ENCODE measurements at places on chromosomes 5 and 9. TPM values are rescaled to one million over a fixed set of nuclear protein-coding genes. Genes with fewer than 3 reads are reported as not detected.
A peak's percentile ranks its signal among the peaks of the same experiment; 100 is the strongest.

Gene MSMP
- polyA plus RNA-seq, result not detected

- DNase-seq, result no peak
These were observed 42.5 kb downstream of the SAXO1 start for GRCh38 chr9:18990494-18990893.

Gene MARCHF11
- not detected for polyA plus RNA-seq

Gene PITX1
- 16.7 TPM for polyA plus RNA-seq

GRCh38 chr9:99866398-99866797, 40.1 kb upstream of the STX17 start:
- no peak for DNase-seq

Gene PSAT1
- polyA plus RNA-seq, result 200 TPM

Gene SKP1
- polyA plus RNA-seq, result 955 TPM

Gene CDH10
- polyA plus RNA-seq, result 0.63 TPM

Gene SLC35A4
- polyA plus RNA-seq, result 62.1 TPM

DNA sequence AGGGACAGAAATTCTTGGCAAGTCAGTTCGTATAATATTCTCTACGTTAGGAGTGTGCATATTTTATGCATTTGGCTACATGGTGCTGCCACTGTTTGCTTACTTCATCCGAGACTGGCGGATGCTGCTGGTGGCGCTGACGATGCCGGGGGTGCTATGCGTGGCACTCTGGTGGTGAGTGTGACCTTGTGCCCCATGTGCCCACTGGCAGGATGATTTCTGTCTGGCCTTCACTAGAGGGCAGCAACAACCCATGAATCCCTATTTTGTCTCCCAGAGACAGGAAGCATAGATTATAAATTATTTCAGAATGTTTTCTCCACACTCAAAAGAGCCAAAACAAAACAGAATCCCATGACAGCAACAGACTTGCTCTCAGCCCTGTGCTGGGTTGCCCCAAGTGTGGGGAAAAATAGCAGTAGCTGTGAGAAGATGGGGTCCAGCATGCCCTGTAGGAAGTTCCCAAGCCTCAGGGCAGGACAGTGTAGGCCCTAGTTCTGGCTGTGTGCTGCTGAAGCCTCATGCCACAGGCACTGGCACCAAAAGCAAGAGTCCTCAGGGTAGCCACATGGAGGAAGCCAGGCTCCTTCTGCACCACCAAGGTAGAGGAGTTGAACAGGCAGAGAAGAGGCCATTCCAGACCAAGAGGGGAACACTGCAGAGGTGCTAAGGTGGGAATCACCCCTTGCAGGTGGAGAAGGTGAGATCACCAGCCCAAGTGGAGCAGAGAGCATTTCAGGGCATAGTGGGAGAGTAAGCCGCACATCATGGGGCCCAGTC, 16.0 kb downstream of the SLC22A5 start:
- DNase-seq, result peak; percentile 89

- no peak for DNase-seq
These were observed 242.0 kb downstream of the AUH start for GRCh38 chr9:91119679-91120078.

- no peak for DNase-seq
These were observed 14.2 kb upstream of the LVRN start for GRCh38 chr5:115948091-115948534.

DNA sequence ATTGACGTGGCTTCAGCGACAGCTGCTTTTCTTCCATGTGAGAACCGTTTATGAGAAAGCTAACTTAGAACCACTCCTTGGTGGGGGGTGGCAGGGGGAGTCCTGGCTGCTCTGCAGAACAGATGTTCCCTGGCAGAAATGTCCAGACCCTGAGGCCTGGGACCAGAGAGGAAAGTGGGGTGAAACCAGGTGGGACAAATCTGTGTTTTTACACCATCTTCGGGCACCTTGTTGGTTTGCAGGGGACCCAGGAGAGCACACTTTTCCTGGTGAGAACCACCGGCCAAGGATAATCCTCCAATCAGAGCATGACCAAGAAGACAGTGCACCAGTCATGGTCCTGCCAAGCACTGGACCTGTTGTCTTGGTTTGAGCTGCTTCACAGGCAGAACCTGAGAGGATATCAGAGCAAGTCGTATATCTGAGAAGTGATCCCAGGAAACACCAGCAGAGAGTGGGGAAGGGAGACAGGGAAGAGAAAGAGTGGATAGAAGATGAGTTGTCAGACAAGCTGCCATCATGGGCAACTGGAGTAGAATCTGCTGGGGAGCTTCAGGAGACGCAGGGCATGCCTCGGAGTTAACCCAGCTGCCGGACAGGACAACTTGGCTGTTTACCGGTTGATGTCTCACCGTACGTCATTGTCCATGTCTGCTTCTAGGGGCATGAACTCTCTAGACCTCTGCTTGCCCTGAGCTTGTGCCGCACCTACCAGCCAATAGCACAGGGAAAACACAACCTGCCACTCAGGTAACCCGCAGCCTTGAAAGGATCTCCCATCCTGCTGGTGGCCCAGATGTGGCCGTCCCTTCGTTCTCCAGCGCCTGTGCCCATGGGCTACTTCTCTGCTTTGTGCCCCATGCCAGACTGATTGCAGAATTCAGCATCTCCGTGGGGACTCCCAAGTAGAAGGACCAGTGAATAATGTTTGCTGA, 178.4 kb upstream of the MVB12B start:
- no peak for DNase-seq

Gene RASA1
- 19.1 TPM for polyA plus RNA-seq

DNA sequence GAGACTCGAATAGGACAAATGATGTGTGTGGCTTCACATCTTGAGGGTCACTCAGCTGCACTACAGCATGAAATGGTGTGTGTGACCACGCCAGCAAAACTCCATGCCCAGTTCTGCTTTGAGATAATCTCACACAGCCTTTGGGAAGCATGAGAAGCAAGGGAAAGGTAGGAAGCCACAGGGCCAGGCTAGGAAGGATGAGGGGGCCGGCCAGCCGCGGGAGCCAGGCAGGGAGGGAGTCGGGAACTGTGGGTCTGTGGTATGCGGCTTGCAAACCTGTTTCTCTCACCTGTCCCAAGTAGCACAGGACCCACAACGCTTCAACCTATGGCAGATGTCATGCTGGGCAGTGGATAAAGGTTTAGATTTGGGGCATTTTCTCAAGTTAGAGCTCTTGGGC, 142.0 kb downstream of the HSPA4 start:
- no peak for DNase-seq

- no peak for DNase-seq
These were observed 4.9 kb upstream of the SPTLC1 start for GRCh38 chr9:92120138-92120537.

DNA sequence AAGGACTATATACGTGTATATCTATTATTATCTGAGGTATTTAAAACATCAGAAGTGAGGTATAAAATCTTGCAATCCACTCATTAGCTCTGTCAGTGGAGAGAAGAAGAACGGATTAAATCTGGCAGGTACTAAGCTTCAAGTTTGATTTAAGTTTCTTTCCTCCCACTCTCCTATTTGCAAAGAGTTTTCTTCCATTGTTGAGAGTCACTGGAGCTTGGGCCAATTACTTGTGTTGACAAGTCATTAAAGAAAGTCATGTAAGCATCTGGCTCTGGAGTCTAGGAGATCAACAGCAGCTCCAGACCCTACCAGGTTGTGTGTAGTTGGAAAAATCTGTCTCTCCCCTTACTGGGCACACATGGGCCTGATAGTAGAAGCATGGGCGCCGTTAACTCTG, 476.8 kb upstream of the SMARCA2 start:
- no peak for DNase-seq

DNA sequence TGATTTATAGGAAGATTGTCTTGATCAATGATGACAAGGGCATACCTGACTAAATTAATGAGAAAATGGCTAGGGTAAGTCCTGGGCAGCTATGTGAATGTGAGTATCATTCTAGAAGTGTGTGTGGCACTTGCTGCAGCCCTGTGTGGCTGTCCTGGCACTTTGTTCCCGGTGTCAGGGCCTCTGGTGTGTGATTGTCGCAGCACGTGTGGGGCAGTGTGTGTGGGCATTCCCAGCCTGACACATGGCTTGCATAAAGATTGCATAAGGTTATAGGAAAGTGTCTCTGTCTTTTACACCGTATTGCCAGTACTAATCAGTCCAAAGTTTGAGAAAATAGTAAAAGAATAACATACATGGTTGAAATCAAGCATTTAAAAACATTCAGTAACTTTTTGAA, 74.4 kb downstream of the TRIO start:
- no peak for DNase-seq

Gene COL15A1
- 0.15 TPM for polyA plus RNA-seq

GRCh38 chr5:176528301-176528700, 8.9 kb downstream of the RNF44 start:
- no peak for DNase-seq

DNA sequence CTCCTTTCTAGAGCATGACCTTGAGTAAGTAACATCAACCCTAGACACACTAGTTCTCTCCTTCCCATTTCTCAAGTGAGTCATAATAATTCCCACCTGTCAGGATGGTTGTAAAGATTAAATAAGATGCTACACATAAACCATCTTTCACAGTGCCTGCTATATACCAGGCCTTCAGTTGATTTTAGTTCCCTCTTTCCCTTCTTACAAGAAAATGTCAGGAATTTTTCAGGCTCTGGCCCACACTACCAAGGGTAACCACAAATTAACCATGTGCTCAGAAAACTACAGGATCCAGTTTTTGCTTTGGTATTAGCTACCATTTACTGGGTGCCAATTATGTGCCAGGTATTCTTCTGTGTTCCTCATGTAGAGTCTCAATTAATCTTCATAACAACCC, 42.7 kb upstream of the RARS1 start:
- no peak for DNase-seq

- DNase-seq, result no peak
These were observed 215.1 kb downstream of the CD180 start for GRCh38 chr5:66981266-66982055.

DNA sequence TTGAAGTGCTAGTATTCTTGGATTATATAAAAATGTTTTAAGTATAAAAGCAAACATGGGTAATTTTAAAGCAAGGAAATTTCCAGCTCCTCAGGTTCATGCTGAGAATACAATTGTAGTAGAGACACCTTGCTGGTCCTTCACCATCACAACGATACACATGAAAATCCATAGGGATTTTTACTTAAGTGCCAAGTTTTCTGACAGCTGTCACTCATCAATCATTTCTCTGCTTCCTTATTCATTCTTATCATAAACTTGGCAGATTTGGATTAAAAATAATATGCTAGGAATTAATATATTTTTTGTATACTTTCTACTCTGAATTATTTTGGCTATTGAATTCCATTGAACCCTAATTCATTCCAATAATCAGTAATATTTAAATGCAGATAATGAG, 167.9 kb upstream of the PTGER4 start:
- no peak for DNase-seq

DNA sequence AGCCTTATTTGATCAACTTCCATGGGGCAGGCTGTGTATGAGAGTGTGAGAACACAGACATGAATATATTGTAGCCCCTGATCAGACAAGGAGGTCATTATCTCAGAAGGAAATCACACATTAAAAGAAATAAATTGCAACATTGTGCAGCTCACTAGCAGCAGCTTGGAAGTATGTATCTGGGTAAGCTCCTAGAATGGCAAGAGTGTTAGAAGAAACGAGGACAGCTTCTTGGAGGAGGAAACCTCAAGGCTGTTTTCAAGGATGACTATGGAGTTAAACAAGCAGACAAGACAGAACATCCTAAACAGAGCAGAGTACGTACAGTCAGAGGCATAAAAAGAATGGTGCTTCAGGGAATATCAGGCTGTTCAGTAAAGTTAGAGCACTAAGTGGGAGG, 511.0 kb downstream of the SLCO4C1 start:
- DNase-seq, result no peak

DNA sequence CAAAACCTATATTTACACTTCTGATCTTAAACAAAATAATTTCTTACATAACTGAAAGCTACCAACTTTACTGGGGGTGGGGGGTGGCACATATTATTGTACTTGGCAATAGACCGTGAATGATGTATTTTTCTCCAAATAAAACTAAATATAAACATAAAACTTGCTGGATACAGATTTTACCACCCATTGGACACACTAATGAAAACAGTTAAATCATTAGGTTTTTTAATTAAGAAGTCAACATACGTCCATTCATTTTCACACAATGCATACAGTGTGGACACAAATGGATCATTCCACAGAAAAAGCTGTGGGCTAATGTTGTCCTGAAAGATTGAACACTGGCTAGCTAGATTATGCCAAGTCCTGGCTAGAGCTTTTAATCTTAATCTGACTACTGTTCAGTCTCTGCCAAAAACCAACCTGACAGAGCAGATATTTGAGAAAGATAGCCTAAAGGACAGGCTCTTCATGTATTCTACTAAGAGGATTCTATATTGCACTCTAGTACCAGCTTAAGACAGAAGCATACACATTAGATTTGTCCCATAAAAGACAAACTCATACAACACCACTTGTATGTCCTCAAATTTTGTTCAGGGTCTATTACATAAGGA, 118.1 kb downstream of the SIL1 start:
- no peak for DNase-seq

DNA sequence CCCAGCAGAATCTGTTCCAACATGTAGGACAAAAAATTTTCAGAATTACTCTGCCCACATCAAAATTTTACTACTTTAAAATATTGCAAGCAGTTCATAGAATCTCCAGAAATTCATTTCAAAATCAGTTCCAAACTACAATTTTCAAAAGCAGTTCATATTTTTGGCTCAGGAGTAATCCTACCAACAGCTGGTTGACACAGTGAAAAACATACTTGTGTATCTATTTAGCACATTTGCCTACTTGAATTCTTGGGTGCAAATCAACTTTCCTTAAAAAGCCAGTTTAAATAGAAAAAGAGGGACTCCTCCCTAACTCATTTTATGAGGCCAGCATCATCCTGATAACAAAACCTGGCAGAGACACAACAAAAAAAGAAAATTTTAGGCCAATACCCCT, 31.5 kb downstream of the SOX30 start:
- no peak for DNase-seq

Gene CXXC5
- 22.5 TPM for polyA plus RNA-seq

DNA sequence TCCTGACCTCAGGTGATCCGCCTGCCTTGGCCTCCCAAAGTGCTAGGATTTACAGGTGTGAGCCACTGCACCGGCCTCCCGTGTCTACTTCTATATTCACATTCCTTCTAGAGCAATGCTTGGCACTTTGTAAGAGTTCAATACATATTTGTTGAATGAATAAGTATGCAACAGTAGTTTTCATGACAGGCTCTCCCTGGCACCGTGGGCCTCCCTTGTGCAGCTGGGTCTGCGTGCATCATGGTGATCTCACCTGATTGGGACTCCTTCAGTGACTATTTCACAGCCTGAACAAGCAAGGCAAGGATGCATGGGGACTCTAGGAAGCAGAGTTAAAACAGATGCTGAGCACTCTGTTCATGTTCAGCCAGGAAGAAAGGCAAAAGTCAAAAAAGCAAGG, 6.8 kb upstream of the ZBTB34 start:
- DNase-seq, result no peak

Gene PCSK5
- 1.3 TPM for polyA plus RNA-seq

- DNase-seq, result no peak
These were observed 660.3 kb downstream of the TLR4 start for GRCh38 chr9:118364266-118365106.

Gene STPG3
- polyA plus RNA-seq, result not detected

Gene OGN
- polyA plus RNA-seq, result not detected

- no peak for DNase-seq
These were observed 5.4 kb downstream of the PCDHB15 start for GRCh38 chr5:141250576-141250975.

Measured in A549 (cell line).